ENCODE measurements at places on chromosomes 3 and 15.

- DNase-seq: no peak
Measured at GRCh38 chr3:143358793-143359491, 239.4 kb downstream of the CHST2 start.

DNA sequence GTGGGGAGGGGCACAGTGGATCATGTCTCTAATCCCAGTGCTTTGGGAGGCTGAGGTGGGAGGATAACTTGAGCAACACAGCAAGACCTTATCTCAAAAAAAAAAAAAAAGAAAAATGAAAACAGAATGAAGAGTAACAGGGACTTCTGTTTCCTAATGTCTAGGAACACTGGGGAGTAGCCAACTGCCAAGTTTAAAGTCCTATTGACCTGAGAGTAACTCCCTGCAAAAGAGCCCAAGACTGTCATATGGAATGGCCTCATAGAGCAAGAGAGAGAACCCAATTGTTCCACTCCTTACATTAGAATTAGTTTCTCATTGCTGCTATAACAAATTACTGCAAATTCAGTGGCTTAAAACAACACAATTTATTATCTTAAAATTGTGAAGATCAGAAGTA is 881.4 kb upstream of the ROBO1 start:
- DNase-seq: no peak

- DNase-seq: no peak
Measured at GRCh38 chr3:94225148-94225865, 162.4 kb downstream of the NSUN3 start.

DNA sequence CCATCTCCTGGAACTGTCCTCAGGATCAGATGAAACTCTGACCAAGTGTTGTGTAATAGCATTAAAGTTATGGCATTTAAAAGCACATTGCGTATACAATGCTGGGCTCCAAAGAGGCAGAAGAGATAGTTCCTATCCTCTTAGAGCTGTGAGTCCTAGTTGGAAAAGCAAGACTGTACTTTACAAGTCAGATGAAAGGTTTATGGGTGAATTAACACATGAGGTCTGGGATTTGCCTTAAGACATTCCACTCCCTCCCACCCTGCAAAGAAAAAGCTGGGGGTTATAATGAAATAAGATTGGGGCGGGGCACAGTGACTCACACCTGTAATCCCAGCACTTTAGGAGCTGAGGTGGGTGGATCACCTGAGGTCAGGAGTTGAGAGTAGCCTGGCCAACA is 35.6 kb downstream of the SNAPC5 start:
- no peak for DNase-seq

- no peak for DNase-seq
Measured at GRCh38 chr3:172044833-172045585, 5.6 kb downstream of the FNDC3B start.

GRCh38 chr3:55658270-55658669 is 171.2 kb upstream of the WNT5A start:
- no peak for DNase-seq

GRCh38 chr3:171666516-171666915 is 143.8 kb downstream of the PLD1 start:
- DNase-seq: no peak

DNA sequence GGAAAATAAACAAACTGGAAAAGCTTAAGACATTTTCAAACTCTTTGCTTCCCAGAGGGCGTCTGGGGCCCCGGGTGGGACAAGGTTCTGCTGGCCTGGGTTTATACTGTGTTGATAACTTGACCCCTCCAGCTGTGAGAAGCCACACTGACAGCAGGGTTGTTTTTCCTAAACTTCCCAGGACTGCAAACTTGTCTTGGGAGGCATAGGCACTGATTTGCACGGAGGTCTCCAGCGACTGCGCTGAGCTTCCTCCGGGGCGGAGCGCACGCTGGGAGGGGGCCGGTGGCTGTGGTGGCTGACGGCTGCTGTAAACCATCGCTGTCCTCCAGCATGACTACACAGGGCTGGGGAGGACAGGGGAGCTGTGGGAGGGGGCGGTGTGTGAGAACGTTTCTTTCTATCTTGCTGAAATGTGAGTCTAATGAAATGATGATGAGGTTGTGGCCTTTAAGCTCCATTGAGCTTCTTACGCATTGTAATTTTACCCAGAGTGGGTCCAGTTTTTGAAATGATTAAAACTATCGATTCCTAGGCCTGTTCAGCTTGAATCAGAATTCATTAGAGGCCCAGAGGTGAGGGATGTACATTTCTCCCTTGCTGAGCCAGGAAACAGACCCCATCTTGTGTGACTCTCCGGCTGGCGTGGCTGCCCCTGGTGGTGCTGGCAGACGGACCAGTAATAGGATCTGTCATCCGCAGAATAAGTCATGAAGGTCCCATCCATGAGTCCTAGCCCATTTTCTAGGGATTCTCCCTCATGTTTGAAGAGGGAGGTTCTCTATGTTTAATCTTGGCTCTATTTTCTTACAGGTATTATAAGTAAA is 40.5 kb upstream of the VPS8 start:
- no peak for DNase-seq

- DNase-seq: no peak
Measured at GRCh38 chr3:194715022-194715800, 29.5 kb downstream of the FAM43A start.

DNA sequence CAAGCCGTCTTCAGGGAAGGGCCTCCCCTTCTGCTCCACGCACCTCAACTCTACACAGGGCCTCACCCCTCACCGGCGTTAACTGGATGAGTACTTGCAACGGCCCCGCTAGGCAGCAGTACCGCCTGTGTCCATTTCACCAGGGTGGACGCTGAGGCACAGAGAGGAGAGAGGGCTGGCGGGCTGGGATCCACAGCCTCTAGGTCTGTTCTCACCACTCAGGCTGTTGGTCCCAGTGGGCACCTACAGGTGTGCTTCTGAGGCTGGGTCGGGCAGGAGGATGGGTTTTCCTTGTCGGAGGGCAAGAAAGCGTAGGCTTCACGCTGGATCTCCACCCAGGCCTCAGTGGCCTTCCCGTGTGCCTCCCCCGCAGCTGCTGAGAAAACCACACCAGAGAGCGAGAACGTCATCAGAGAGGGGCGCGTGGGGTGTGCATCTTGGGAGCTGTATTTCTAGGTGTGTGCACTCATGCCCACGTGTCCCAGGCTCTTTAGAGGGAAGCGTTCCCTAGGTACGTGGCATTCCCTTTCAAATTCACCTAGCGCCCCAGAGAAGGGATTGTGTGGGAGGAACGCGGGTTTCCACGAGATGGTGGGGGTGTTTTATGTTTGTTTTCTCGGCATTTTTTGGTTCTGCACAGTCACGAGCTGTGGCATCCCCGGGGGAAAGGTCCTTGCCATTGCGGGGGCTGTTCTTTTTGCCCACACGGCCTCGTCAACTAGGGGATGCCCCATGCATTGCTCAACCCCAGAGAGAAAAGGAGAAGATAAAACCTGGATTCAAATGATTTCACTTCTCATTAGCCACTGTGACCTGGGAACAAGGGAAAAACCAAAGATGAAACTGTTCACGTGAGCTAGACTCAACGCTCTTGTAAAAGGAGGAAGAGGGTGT is 67.7 kb downstream of the MGLL start:
- peak; percentile 6 for DNase-seq
